CD4-positive, alpha-beta T cell treated with Interleukin-21 for 1 hour (primary cell): ENCODE measurements at places on chromosomes 1 and 21.

GRCh38 chr1:118271883-118272282 lies 86.9 kb upstream of the SPAG17 start:
- no peak for DNase-seq

DNA sequence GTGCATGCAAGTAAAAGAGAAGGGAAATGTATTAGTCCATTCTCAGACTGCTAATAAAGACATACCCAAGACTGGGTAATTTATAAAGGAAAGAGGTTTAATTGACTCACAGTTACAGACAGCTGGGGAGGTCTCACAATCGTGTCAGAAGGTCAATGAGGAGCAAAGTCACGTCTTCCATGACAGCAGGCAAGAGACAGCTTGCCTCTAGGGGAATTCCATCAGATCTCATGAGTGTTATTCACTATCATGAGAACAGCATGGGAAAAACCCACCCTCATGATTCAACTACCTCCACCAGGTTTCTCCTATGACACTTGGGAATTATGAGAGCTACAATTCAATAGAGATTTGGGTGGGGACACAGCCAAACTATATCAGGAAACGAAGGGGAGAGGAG lies 8.1 kb downstream of the KRTAP21-3 start:
- DNase-seq, result no peak

DNA sequence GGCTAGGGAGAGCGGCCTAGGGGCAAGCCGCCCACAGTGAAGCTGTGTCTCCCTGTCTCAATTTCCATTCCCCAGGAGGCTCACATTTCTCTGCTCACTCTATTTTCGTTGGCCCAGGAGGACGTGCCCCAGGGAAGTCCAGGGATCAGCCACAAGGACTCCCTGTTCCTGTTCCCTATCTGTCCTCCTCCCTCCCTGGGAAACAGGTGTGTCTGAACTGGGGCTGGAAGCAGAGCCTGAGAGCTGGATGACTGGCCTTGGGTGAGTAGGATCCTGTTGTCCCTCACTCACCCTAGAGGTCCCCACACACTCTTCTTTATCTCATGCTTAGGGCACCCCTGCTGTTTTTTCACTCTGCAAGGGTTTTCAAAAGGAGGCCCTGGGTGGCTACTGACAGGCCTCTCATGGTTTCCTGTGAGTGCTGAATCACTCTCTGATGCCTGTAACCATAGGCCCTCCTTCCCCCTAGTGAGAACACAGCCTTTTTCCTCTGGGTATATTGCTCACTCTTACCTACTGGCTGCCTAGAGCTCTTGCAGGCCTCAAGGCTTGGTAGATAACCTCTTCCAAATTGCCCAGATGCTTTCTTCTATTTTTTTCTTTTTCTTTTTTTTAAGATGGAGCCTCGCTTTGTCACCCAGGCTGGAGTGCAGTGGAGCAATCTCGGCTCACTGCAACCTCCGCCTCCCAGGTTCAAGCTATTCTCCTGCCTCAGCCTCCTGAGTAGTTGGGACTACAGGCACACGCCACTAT lies 3.3 kb upstream of the UTP11 start:
- peak; percentile 57 for DNase-seq

DNA sequence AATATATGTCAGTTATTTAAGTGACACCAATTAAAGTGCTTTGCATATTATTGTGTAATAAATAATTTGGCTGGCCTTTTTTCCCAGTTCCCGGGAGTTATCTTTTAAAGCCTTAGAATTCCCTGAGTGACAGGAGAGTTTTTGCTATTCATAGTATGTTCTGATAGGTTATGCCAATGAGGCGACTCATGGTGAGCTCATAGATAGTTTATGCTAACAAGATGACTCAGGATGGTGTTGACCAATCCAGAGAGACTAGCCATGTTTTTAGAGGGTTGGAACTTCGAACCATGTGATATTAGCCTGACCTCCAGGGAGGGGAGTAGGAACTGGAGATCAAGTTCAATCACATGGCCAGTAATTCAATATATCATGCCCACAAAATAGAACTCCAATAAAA lies 310.8 kb downstream of the USP25 start:
- DNase-seq, result no peak

DNA sequence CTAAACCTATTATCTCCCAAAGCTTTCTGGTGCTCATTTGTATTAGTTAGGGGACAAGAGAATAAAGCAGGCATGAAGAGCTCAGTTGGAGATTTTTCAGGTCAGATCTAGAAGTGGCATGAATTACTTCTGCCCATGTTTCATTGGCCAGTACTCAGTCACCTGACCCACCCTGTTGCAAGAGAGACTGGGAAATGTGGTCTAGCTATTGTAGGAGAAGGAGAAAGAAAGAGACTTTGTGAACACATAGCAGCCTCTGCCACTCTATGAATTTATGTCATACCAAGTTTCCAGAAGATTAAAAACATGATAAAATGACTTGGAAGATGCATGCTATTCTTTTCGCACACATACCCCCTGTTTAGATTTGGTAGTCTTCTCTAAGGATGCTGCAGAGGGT lies 302.3 kb upstream of the RUNX1 start:
- no peak for DNase-seq
